RKO (cell line): ENCODE measurements at places on chromosomes 12 and 14.

GRCh38 chr12:58148405-58148804 lies 207.0 kb downstream of the ATP23 start:
- DNase-seq, result peak; percentile 33

- DNase-seq, result no peak
Observed at GRCh38 chr14:97762386-97762785, 965.2 kb downstream of the VRK1 start.

DNA sequence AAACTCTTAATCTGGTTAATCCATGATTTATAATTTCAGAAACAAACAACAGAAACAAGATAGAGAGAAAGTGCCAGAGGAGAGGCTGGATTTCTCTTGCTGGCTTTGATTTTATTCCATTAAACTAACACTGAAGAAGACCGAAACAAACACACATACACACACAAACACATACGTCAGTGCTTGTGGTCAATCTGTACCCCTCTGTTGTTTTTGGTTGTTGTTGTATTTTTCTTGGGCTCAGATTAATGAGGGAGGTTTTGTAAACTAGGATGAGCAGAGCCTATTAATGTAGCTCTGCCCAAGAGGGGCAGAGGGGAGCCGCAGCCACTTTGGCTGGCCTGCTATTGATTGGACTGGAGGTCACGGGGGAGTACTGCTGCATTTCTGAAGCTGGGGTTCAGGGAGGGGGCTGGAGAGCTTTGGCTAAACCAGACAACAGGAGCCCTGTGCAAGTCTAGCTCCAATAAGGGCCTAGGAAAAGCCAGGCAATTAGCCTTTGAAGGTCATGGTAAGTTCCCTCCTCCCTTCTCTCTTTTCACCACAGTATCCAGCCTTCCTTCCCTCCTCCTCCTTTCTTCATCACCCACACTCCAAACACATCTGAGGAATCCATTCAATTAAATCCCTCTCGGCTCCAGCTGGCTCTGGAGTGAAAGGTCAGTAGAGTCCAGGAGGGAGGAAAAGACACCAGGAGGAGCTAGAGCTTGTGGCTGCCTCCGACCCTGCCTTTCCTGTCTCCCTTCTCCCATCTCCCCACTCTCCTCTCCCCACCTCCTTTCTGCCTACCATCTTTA lies 344.1 kb upstream of the LMO3 start:
- no peak for DNase-seq

DNA sequence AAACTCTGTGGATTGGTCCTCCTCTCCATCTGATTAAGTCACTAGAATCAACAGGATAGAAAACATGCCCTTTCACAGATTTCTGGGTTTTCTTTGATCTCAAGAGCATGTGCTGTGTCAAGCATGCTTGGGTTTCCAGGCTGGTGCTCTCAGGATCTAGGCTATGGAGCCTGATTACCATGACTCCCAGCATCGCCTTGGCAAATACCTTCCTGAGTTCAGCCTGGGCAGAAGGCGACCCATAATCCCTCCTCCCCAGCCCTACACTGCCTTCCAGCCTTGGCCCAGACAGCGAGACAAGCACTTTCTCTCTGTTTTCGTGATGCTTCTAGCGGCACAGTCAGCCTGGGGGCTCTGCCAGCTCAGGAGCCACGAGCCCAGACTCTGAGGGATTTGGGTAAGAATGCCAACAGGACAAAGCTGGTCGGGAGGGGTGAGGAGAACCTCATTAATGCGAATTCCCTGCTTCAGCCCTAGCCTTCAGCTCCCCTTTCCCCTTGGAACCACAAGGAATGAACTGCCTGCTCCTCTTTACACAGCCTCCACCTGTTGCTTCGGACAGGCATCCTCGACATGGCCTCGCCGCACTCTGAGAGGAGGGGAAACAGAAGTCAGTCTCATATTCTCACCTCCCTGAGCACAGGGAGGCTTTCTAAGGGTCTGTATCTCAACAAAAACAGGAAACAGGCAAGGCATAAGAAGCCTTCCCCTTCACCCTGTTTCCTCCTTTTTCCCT lies 227.1 kb downstream of the MSRB3 start:
- DNase-seq, result no peak

DNA sequence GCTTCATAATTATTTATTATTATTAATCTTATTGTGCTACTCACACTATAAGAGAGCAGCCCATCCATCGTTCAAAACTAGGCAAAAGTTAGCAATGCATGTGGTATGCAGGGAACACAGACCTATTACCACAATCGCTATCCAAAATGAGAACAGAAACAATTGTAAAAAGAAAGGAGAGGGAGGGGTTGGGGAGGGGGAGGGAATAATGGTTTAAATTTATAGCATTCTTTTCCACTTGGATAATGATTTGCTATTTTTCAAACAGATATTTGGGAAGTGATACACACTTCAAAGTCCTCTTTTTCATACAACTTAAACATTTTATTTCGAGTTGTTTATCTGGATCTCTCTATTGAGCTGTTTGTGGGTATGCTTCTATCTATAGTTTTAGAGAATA lies 248.6 kb upstream of the SOX5 start:
- DNase-seq, result no peak

DNA sequence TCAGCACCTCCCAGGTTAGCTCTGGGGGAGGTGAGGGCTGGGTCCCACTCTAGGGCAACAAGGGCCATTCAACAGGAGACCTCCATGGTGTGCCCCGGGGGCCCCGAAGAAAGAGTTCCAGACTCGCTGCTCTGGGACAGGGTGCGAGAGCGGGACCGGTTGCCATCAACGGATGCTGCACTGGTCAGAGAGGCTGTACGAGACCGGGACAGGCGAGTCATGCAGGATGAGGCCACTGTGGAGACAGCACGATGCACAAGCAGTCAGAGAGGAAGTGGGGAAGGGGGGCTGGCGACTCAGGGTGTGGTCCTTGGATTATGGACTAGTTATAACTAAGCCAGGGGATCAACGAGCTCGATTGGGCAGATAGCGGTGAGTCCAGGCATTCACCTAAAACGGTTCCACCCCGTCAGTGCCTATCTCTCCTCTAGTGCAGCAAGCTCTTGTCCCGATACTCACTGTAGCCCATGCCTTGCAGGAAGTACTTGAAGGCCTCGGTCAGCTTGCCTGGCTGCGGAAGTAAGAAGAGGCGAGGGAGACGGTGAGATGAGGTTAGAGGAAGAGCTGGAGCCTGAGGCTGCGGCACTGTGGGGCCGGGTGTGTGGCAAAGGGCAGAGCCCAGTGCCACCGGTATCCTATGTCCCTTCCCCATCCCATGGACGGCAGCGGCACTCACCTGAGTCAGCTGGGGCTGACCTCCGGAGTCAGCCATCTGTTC lies 7.2 kb downstream of the NDRG2 start:
- no peak for DNase-seq

DNA sequence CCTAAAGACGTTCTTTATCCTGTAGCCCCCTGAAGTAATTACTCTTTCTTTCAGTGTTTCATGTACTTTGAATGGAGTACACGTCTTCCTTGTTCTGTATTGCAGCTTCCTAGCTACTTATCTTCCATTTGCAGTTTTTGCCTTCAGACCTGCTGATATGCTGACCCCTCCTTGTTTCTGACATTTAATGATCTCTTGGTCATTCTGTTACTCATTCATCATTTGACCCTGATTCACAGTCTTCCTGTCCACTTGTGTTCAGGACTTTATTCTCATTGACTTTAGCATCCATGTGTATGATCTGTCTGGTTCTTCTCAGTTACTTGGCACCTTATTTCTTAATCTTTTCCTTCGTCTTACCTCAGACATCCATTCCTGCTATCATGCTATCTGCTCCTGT lies 22.2 kb downstream of the CPSF2 start:
- DNase-seq, result peak; percentile 34

GRCh38 chr14:79638672-79639266 lies 572.5 kb downstream of the DIO2 start:
- DNase-seq, result no peak
